Stimulated activated CD4-positive, alpha-beta T cell treated with anti-CD3 and anti-CD28 coated beads, Interleukin-2, amount 100 ng/mL, for 24 hours (primary cell): ENCODE measurements at places on chromosomes 3 and 15.

- peak; percentile 57 for DNase-seq
These were observed 826 bp downstream of the LRRC58 start for GRCh38 chr3:120348065-120348990.

DNA sequence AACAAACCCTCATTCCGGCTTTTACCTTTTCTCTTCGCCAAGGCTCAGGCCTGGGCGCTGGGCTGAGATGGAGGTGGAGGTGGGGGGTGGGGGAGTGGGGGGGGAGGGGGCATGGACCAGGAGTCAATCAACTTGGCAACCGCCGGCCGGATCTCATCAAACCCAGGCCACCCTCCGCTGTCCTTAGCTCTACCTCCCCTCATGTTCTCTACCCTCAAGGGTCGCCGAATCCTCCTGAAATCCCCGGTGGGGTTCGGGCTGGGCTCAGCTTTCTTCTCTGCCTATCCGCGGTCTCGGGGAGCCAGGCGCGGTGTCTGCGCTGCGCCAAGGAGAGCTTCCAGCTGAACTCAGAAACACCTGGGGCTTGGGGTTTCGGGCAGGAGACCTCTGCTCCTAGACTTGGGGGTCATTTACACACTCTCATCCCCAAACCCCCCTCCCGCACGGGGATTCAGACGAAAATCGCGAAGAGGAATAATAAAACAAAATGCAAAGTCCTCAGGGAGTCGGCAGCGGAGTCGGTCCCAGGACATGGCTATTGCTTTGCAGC lies 2.5 kb downstream of the ONECUT1 start:
- DNase-seq: no peak

DNA sequence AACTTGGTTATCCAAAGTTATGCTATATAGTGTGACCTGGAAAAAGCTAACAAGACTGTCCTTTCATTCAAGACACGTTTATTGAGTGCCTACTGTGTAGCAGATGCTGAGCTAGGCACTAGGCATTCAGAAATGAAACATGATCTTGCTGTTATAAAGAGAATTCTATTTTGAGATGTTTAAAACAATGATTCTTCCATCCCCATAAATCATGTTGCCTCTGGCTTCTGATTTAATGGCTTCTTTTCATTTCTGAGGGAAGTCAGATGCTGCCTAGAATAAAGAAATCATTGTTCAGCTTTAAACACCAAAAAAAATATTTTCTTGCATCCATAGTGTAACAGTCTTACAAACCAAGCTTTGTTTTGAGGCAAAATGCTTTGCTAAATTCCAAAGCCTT lies 620.9 kb upstream of the UBE2E2 start:
- DNase-seq: no peak

- DNase-seq: no peak
These were observed 87.0 kb upstream of the ONECUT1 start for GRCh38 chr15:52876991-52877663.

DNA sequence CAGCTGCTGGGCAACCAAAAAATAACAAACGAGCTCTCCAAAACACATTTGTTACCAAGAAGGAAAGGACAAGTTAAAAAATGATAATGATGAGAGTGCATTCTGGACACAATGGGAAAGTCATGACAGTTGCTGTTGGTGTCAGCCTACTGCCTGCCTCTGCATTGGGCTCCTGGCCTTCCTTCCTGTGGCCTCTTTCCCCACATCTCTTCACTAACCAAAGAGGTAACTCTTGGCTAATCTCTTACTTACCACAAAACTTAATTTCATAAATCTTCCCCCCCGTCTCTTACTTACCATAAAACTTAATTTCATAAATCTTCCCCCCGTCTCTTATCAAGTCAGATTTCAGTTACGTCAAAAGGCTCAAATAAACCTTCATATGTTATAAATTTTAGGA lies 58.6 kb downstream of the AGTR1 start:
- DNase-seq: no peak

- no peak for DNase-seq
These were observed 17.5 kb upstream of the ARHGEF3 start for GRCh38 chr3:56819016-56819809.

DNA sequence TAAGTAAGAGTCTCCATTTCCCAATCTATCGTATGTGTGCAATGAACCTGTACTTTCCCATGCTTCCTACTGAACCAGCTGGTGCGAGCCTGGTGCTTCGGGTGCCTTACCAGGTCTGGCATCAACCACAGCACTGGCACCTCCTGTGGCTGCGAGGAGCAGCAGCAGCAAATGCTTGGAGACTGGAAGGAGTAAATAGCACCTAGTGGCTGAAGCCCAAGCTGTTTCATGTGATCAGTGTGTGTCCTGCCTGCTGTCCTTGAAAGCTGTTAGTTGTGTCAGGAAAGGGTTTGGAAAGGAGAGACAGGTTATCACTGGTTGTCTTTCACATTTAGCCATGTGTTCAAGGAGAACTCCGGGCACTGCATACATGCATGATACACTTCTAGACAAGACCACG lies 31.8 kb downstream of the PCOLCE2 start:
- DNase-seq: no peak
